Fibroblast of lung (primary cell): ENCODE measurements at places on chromosomes 16 and 17. TPM values are rescaled to one million over a fixed set of nuclear protein-coding genes. Genes with fewer than 3 reads are reported as not detected.

The PRR14 gene
- 5.9 and 6.6 TPM in 2 replicates for total RNA-seq

The TMEM92 gene
- under 0.01 TPM in 1 of 2 replicates, not detected in the other for total RNA-seq

DNA sequence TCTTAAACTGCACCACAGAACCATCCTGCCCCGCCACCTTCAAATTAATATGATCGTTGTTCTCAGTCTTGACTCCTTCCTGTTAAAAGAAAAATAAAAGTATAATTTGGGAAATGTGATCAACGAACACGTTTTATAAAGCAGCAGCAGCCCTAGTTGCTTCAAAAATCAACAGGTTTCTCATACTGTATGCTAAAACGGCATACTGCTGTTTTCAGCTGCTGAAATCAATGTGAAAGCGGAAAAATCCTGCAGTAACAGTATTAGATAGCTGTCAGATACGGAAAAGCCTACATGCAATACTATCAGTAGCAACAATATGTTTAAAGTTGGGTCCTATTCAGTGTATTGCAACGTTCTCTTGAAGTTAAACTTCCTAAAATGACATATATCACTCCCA is 1.6 kb downstream of the SUMO2 start:
- DNase-seq: no peak
- H3K4me1 ChIP-seq: no peaks in the 10 kb centered on the region
- peak overlapping the region; percentile 91 for H3K4me3 ChIP-seq
- H3K27me3 ChIP-seq: no peaks in the 10 kb centered on the region

DNA sequence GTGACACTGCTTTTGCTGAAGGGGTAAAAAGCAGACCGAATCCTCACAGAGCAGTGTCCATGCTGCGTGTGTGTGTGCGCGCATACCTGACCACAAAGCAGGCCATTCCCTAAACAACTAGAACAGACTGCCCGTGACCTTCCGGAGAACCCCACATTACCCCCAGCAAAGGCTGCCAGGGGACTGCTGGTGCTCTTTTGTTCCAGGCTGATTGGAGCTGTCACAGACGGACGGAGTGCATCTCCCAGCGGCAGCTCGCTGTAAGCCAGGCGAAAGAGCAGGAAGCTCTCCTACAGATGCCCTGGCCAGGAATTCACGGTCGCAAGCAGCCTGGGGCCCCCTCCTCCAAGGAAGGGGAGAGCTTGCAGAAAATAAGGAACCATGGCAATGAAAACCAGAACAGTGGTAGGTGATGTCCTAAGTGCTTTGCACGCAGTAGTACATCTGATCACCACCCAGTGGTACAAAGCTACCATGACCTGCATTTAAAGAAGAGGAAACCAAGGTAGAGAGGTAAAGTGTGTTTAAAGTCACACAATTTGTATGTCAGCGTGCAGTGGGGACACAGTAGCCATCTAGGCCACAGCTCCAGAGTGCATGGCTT is 153.4 kb upstream of the DYNLRB2 start:
- no peak overlapping the region for H3K27ac ChIP-seq
- H3K27me3 ChIP-seq: no peaks in the 10 kb centered on the region
- no peak for DNase-seq

- no peaks in the 10 kb centered on the region for H3K36me3 ChIP-seq
- H3K4me1 ChIP-seq: peaks cover 3% of the 10 kb centered on the region
- no peak overlapping the region for H3K27ac ChIP-seq
- no peaks in the 10 kb centered on the region for H3K27me3 ChIP-seq
These were observed 181.3 kb downstream of the IRF8 start for GRCh38 chr16:86080131-86080875.

GRCh38 chr17:1565877-1566276 is 3.3 kb upstream of the PITPNA start:
- H3K27me3 ChIP-seq: peaks cover 2% of the 10 kb centered on the region
- H3K27ac ChIP-seq: no peak overlapping the region
- H3K36me3 ChIP-seq: no peaks in the 10 kb centered on the region
- DNase-seq: no peak

DNA sequence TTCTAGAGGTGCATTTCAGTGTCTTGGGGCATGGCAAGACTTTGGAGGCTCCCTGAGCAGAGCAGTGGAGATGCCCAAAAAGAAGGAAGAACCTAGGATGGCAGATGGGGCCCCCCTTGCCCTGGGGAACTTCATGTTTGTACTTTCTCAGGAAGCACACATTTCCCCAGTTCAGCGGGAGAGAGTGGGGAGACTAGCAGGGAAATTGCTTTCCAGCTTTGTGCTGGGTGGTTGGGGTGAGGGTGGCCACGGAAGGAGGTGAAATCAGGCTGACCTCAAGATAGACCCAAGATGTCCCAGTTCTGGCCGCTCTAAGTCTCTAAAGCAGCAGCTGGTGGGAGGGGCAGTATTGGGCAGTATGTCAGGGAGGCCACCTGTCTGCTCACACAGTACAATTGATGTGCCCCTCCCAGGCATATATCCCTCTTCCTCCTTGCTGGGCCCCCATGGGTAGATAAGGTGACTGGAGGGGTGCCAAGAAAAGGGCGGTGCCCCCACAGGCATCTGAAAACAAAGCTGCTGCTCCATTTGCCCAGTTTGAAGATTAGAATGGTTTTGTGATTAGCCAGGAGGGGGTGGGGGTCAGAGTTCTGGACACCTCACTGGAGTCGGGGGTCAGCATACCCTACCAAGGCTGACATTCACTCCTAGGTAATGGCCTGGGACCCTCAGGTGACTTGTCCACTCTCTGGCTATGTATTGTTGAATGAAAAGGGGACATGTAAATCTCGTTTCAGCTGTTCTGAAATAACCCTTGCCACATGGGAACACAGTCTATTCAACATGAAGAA is 17.1 kb upstream of the NAGLU start:
- H3K4me3 ChIP-seq: no peak overlapping the region
- no peaks in the 10 kb centered on the region for H3K27me3 ChIP-seq
- DNase-seq: peak; percentile 63
- peaks cover 10% of the 10 kb centered on the region for H3K36me3 ChIP-seq

DNA sequence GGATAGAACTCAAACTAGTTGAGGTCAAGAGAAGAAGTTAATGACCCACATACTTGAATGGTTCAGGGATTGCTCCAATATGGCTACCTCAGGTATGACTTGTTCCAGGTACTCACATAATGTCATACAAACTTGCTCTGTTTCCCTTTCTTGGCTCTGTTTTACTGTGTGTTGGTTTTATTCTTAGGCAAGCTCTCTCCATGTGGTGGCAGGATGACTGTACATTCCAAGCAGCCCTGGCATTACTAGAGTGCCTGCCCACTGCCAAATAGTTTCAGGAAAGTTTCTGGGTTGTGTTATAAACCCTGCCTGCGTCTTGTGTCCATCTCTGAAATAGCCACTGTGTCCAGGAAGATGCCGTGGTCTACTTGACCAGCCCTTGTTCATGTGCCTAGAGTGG is 476.8 kb downstream of the SHISA9 start:
- no peak overlapping the region for H3K4me3 ChIP-seq
- no peak for DNase-seq
- H3K27ac ChIP-seq: no peak overlapping the region
- H3K27me3 ChIP-seq: no peaks in the 10 kb centered on the region
- no peaks in the 10 kb centered on the region for H3K36me3 ChIP-seq
- H3K4me1 ChIP-seq: no peaks in the 10 kb centered on the region

DNA sequence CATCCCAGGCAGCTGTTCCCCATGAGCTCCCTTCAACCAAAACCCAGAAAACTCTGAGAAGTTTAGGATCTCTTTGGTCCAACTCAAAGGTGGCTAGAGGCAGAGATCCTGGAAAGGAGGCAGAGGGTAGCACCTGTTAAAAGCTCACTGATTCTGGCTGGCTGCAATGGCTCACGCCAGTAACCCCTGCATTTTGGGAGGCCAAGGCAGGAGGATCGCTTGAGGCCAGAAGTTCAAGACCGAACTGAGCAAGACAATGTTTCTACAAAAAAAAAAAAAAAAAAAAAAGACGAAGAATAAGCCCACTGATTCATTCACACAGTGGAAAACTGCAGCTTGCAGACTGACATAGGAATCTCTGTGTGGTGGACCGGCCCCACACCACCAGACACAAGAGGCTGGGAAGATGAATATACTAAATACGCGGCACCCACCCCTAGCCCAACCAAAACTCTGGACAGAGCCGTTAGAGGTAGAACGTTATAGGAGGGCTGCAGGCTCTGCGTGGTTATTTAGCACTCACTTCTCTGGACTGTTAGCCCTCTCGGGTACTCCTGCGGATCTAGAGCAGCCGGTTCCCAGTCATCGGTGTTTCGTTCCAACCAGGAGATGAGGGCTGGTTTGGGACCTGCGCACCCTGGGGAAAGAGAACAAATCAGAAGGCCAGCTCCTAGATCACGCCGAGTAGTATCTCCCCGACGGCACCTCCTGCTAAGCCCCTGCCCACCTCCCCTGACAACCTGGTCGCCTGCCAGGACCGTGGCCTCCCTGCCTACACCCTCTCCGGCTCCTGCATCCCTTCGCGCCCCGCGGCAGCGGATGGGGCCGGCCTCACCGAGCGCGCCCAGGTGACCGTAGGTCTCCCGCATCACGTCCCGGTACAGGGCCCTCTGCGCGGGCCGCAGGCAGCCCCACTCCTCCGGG is 925 bp downstream of the ZNF689 start:
- H3K36me3 ChIP-seq: peaks cover 6% of the 10 kb centered on the region
- peak overlapping the region; percentile 92 for H3K27ac ChIP-seq
- H3K4me1 ChIP-seq: peaks cover 2% of the 10 kb centered on the region
- H3K27me3 ChIP-seq: no peaks in the 10 kb centered on the region
